ENCODE measurements at places on chromosomes 5 and 9.

- DNase-seq: no peak
Measured at GRCh38 chr5:156149213-156149612, 177.8 kb upstream of the SGCD start.

GRCh38 chr5:140632366-140633020 lies 482 bp downstream of the CD14 start:
- no peak for DNase-seq

DNA sequence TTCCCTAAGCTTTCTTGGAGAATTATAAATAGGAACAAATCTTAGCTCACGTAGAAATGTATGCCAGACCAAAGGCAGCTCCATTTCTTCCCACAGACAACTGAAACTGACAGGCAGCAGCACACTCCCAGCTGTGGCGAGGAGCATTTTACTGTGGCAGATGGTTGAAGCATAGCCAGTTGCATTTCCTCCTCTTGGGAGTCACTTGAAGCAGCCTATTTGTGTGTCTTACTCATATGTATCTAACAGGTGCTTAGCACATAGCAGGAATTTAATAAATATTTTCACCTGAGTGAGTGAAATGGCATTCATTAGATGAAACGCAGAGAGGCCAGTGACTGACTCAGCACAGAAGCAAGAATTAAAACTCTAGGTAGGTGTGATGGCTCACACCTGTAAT lies 12.3 kb upstream of the MTMR12 start:
- DNase-seq: no peak

GRCh38 chr5:167489202-167489601 lies 802.2 kb upstream of the WWC1 start:
- DNase-seq: no peak

Data from activated T-helper 1 cell treated with anti-CD3 and anti-CD28 coated beads, Interleukin-2, amount 50 U/mL, for 16 hours (primary cell).